ENCODE measurements at places on chromosomes 12 and 14.
A peak's percentile ranks its signal among the peaks of the same experiment; 100 is the strongest.

- no peak for DNase-seq
Observed at GRCh38 chr12:50142993-50143392, 24.2 kb downstream of the CERS5 start.

DNA sequence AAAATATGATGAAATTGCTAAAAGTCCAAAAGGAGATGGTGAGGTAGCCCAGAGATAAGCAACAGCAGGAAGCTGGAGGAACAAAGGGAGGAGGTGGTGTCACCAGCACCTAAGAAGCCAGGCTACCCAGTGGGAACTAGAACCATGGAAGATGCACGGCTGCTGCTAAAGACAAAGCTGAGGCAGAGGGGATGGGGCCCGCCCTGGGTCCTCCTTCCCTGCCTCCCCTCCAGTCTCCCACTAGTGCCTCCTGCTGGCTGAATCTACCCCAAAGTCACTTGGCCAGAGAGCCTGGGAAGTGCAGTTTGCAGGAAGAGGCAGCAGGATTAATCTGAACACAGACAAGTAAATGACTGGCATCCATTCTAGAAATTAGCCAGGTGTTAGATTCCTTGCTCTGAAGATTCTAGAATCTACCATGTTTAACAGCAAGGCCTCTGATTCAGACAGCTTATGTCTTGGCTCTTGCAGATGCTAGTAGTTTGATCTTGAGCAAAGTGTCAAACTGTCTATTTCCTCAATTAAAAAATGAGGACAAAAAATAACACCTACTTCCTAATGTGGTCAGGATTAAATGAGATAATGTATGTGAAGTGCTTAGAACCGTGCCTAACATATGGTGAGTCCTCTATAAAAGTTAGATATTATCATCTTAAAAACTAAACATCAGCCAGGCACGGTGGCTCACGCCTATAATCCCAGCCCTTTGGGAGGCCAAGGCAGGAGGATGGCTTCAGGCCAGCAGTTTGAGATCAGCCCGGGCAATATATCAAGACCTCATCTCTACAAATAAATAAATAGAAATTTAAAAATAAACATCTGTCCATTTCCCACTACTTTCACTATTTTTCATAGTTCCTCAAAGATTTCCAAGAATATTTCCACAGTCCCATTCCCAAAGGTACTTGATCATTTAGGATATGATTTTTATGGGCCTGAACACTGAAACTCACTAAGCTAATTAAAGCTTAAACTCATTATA is 5.8 kb upstream of the LRP10 start:
- no peak for DNase-seq

GRCh38 chr12:6533653-6533922 is 729 bp upstream of the GAPDH start:
- DNase-seq = no peak

DNA sequence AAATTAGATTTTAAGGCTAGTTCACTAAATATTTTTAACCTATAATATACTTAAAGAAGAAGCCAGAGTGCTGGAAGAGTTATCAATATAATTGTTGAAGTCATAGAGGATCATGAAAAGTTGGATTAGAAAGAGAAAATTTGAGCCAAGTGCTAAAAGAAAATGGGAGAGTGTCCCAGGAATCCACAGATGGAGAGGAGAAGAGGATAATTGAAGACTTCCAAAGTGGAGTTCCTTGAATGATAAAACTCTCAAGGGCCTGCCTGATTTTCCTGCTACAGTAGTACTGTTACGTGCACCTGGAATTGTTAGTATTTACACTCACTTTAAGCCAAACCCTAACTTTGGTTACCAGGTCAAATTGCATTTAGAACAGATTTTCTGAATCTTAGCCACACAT is 113.2 kb downstream of the MSRB3 start:
- DNase-seq = no peak

GRCh38 chr14:23697680-23698079 is 61.5 kb downstream of the DHRS2 start:
- no peak for DNase-seq

DNA sequence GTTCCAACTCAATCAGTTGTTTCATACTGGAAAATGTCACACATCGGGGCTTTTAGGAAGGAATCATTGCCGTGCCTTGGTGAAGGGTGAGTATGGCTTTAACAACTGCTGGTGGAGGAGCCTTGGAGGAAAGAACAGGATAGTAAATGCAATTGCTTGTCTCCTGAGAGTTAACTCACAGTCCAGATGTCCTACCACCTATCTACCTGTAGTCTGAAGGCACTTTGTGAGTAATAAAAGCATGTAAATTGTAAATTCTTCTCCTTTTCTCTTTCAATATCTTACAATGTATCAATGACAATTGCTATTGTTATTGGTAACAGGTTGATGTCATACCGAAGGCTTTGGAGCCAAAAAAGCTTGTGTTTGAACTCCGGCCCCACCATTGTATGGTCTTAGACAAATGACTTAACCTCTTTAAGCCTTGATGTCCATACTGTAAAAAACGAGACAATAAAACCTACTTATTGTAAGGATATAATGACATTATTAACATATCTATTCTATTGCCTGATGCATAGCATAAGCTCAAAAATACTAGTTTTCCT is 397.4 kb downstream of the ADAMTS20 start:
- DNase-seq = no peak

GRCh38 chr14:69951263-69951662 is 72.0 kb downstream of the SMOC1 start:
- no peak for DNase-seq

DNA sequence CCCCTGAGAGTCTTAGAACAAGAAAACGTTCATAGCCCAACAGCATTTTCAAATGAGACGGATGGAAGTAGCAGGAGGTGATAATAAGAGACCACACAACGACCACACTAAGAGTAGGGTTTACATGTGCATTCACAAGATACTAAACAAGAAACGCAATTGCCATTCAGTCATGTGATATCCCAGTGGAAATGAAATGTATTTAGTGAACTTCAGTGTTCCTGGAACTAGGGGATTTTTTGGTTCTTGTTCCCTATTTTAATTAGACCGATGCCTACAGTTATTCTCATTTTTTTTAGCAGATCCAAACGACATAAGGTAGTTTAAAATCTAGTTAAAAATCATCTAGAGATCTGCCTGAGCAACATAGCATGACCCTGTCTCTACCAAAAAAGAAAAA is 150.0 kb downstream of the GPR65 start:
- DNase-seq = no peak

- no peak for DNase-seq
Observed at GRCh38 chr12:17950898-17951297, 139.1 kb downstream of the RERGL start.

DNA sequence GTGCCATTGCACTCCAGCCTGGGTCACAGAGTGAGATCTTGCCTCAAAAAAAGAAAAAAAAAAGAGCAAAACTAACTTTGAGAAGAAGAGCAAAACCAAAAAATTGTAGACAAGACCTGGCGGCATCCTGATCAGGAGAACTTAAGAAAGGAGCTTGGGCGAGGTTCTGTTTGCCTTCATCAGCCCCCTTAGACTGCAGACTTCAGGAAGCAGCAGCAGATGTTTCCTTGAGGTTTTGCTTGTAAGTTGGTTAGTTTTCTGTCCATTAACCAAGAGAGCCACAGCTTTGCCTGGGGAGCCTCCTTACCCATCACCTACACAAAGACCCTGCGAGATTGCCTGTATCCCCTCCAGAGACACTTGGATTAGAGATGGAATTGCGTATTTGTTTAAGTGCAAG is 189.0 kb downstream of the AACS start:
- no peak for DNase-seq

DNA sequence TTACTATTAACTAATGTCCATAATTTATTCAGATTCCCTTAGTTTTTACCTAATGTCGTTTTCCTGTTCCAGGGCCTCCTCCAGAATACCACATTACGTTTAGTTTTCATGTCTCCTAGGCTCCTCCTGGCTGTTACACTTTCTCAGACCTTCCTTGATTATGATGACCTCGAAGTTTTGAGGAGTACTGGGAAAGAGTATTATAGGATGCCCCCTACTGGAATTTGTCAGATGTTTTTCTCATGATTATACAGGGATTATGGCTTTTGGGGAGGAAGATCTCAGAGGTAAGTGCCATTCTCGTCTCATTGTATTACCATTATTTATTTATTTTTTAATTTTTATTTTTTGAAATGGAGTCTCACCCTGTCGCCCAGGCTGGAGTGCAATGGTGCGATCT is 17.7 kb upstream of the C1S start:
- peak; percentile 6 for DNase-seq

- no peak for DNase-seq
Observed at GRCh38 chr14:104215706-104216334, 77.4 kb downstream of the KIF26A start.

DNA sequence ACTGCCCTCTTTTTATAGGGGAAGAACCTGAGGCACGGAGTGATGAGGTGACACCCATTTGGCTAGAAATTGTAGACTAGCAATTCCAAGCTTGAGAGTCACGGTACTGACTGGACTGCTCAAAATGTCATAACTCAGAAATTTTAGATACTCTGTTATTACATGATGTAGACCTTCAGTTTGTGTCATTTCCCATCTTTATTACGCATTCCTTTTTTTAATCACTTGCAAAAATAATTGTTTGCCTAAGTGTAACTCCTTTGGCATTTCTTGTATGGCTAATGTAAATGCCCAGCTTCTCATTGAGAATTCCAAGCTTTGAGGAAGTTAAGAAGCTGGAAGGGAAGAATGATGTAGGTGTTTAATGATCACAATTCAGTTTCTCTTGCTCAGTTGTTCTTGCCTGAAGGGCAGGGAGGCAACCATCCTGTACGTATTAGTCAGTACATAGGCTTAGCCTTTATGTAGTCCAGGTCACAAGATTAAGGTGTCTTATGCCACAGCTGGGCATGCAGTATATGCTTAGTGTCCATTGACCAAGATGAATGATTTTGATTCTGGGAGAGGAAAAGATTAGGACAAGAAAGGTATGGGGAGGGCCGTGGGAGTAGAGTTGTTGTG is 68.2 kb upstream of the EVL start:
- DNase-seq = no peak

DNA sequence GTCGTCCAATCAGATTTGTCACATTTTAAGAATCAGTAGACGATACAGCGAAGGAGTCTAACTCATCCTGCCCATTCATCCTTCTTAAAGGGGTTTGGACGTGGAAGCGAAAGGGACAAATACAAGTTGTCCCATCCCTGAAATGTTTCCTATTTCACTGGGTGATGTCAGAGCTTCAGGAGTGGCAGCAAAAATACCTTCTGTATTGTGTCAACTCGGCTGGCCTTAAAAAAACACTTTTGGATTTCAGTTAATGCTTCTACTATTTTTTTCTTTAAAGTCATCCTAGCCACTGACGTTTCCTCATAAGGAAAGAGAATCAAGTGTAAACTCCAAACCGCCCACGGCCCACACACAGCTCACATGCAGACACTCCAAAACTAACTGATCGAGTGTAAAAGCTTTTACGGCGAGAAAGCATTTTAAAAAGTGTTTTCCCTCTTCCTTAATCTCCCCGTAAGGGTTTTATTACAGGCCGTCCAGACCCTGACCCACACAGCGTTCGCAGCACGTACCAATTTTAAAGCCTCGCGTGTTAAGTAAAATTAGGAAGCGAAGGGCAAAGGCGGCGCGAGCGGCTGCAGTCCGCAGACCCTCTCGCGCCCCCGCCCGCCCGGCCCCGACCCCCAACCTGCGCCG is 593 bp downstream of the CFL2 start:
- DNase-seq = peak; percentile 5

DNA sequence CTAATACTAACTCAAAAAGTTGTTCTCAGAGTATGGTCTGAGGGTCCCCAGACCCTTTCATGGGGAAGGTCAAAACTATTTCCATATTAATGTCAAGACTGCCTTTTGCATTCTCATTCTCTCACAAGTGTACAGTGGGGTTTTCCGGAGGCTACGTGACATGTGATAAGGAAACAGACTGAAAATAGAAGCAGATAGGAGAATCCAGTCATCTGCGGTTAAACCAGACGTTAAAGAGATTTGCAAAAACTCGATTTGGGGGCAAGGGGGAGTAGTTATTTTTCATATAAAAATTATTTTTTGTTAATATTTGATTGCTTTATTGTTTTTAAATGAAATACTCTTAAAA is 1.0 kb upstream of the NAP1L1 start:
- DNase-seq = peak; percentile 58
